ENCODE measurements at places on chromosomes 6 and 20. TPM values are rescaled to one million over a fixed set of nuclear protein-coding genes. Genes with fewer than 3 reads are reported as not detected.
A peak's percentile ranks its signal among the peaks of the same experiment; 100 is the strongest.

GRCh38 chr6:106561686-106562405 lies 67.5 kb downstream of the RTN4IP1 start:
- DNase-seq = no peak

The CLIC5 gene
- total RNA-seq = 4.7 TPM

- no peak for DNase-seq
These were observed 174.6 kb downstream of the SYNDIG1 start for GRCh38 chr20:24643731-24644626.

The LIN28B gene
- total RNA-seq = not detected

DNA sequence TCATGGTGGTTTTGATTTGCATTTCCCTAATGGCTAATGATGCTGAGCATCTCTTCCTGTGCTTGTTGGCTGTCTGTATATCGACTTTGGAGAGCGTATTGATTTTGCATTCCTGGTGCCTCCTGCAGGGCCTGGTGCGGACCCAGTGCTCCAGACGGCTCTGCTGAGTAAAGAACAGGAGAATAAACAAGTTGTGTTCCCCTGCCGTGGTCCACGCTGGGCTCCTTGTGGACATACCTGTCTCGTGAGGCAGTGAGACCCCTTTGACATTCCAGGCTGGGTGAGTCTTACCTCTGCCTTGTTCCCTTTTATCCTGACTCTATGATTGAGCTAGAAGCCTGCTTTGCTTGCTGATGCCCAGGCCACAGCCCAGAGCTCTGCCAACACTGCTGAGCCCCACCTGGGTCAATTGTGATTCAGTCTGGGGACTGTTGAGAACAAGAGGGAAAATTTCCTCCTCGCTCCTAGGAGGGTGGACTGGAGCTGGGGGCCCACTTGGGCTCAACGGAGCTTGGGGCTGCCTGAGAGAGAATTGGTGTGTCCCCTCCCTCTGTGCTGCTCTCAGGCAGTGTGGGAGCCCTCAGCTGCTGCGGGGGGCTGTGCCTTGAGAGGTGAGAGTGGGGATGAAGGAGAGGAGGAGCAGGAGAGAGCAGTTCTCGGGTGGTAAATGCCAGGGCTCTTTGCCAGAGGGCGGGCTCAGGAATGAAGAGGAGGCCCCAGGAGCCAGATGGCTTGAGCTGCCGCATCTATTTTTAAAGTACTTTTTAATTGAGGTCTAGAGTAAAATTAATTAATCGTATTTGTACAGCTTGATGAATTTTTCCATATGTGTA lies 43.7 kb upstream of the PMEPA1 start:
- DNase-seq = no peak

- no peak for DNase-seq
These were observed 1.3 kb upstream of the PTK6 start for GRCh38 chr20:63538204-63539091.

The HLA-DQB2 gene
- total RNA-seq = 1.4 TPM

- DNase-seq = no peak
These were observed 881.8 kb upstream of the CITED2 start for GRCh38 chr6:140256248-140256647.

- no peak for DNase-seq
These were observed 3.1 kb upstream of the MAVS start for GRCh38 chr20:3843490-3843889.

GRCh38 chr6:133890711-133891148 lies 1.8 kb downstream of the TCF21 start:
- DNase-seq = no peak

GRCh38 chr20:48718786-48719578 lies 108.8 kb downstream of the PREX1 start:
- DNase-seq = peak; percentile 39

DNA sequence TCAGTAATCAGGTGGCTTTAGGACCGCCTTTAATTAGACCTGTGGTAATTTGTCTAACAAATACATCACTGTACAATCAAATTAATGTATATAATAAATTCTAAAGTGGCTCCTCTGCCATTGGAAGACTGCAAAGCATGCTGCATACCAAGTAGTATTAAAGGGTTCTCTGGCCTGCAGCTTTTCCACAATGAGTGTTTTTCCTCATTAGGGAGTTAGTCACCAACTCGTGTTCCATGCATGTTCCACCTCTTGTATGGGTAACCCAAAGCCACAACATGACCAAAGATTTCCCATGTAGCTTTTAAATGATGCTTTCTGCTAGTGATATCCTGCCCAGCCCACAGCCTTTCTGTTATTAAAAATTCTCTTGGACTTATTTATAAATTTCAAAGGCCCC lies 218.7 kb downstream of the FUT9 start:
- DNase-seq = no peak

- no peak for DNase-seq
These were observed 165.2 kb downstream of the GRIK2 start for GRCh38 chr6:101558712-101559111.

GRCh38 chr20:33370291-33370690 lies 31.0 kb downstream of the CDK5RAP1 start:
- peak; percentile 24 for DNase-seq

DNA sequence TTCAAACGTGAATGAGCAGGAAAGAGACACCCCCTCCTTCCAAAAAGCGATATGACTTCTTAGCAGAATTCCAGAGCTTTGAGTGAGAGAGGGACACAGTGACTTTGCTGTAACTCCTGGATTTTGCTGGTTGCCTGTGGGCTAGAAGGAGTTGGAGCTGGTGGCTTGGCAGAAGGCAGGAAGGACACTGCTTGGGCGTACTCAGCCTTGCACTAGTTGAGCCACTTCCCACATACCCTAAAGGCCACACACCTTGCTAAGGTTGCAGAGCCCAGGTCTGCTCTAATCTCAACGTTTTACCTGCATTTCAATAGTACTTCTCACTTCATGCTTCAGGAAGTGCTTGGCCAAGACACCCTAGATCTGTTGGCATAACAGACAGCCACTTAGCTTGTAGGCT lies 30.6 kb downstream of the RAB22A start:
- no peak for DNase-seq

- no peak for DNase-seq
These were observed 23.3 kb upstream of the CST1 start for GRCh38 chr20:23774081-23774480.

The INSM1 gene
- not detected for total RNA-seq

DNA sequence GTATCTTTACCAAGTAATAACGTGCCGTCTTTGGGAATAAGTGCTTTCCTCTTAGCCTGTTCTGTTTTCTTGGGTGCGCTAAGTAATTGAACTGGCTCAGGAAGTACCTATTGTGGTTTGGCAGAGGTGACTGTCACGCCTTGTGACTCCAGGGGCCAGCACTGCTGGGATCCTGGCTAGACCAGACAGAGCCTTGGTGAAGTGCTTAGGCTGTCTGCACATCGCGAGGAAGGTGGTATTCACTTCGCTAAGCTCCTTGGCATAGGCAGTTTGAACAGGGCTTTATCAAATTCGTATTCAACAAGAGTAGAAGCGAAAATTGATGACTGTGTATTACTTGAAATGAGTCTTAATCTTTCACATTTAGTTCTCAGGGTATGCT lies 17.6 kb downstream of the PRDM1 start:
- DNase-seq = no peak

- no peak for DNase-seq
These were observed 37.4 kb upstream of the SLC9A8 start for GRCh38 chr20:49775229-49775693.

The FLRT3 gene
- not detected for total RNA-seq

DNA sequence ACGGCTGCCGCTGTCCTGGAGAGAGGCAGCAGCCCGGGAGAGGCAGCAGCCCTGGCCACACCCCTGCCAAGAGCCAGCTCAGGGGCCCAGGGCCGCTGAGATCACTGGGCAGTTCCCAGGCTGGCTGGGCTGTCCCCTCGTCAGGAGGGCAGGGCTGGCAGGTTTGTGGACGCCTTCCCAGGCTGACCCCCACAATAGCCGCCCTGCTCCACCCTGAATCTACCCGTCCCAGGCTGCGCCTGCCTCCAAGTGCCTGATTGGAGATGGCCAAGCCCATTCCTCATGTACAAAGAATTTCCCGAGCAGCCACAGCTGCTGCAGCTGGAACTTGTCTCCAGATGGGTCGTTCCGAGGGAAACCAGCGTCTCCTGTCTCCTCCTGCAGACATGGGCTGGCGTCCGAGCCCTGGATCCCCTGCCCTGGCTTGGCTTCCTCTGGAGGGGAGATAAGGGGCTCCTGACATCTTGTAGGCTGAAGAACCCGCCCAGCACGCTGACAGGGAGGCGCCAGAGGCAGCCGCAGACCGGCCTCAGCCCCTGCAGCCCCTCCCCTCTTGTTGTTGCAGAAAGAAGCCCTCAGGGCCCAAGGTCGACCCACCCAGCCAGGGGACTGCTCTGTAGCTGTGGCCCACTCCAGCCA lies 9.4 kb upstream of the GATA5 start:
- DNase-seq = no peak

The GSTA4 gene
- 0.92 TPM for total RNA-seq

DNA sequence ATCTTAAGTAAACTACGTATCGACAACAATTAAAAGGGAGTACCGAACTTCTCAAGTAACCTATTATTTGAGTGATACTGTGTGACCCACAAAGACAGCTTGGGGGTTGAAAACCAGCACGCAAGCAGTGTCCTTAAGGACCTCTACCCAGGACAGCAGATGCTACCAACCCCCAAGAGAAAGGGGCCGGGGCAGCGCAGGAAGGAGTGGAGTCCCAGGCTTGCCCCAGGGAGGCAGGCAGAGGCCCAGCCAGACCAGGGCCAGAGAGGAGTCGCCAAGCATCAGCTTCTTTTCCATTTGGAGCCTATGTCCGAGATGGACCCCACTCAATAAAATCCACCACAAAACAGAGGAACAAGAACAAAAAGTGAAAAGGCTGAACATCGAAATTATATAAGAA lies 11.9 kb downstream of the DIDO1 start:
- no peak for DNase-seq

GRCh38 chr20:62961310-62961783 lies 8.8 kb downstream of the SLC17A9 start:
- DNase-seq = no peak

The MOG gene
- total RNA-seq = not detected

DNA sequence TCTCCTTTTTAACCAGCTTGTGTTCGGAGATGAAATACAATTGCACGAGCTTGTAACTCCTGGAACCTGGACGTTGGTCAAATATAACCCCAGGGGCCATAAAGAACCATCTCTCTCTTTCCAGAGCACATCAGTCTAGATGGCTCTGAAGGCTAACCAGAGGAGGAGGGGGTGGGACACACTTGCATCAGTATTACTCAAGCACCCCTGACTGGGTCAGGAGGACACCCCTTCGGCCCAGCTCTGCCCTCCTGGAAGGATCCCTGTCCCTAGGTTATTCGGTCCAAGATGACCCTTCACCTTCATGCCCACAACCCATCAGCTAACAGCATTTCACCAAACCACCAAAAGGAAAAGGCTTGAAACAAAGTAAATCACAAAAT lies 67.1 kb downstream of the FYN start:
- DNase-seq = no peak

The RWDD1 gene
- 68.7 TPM for total RNA-seq

The ENPP1 gene
- total RNA-seq = not detected

DNA sequence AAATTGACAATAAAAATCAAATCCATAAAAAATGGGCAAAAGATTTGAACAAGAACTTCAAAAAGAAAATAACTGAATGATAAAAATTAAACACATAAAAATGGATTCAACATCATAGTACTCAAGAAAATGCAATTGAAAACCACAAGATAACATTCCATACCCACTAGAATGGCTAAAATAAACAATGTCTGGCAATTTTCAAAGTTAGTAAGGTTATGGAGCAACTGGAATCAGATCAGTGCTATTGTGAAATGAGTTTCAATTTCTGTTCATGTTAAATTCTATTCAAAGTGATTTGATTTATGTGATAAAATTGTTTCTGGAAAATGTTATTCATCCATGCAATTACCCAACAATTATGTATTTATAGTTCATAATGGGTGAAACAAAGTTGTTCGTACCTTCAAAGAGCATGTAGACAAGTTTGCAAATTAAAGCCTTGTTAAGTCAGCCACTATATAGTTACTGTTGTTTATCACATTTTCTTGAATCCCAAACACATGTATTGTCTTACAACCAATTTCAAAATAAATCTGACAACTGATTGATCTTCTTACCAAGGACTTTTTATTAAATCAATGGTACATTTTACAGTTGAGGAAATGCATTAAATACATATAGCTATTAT lies 151.5 kb upstream of the CENPW start:
- DNase-seq = no peak

GRCh38 chr6:108618623-108619152 lies 58.0 kb downstream of the FOXO3 start:
- no peak for DNase-seq

- DNase-seq = no peak
These were observed 51.6 kb downstream of the EYA2 start for GRCh38 chr20:46946181-46946624.

Data from CD8-positive, alpha-beta T cell (primary cell).